Activated T-helper 1 cell treated with anti-CD3 and anti-CD28 coated beads, Interleukin-2, amount 50 U/mL, for 16 hours (primary cell): ENCODE measurements at places on chromosomes 5 and 9.

GRCh38 chr5:142396436-142397038, 71.7 kb upstream of the SPRY4 start:
- no peak for DNase-seq

DNA sequence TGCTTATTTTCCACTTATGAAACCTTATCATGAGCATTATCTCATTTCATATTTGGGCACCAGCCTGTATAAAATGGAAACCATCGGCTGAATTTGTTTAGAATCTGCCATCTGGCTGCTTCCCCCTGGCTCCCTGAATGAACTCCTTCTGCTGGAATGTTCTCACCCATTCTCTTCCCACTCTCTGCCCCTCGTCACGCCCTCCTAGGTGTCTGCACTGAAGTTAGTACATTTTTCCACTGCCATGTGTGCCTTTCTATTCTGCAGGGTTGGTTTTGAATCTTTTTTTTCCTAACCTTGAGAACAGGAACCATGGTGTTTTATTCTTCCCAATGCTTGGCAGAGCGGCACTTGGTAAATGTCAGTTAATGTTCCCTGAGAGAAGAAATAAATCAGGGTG, 359.7 kb downstream of the MLLT3 start:
- no peak for DNase-seq

DNA sequence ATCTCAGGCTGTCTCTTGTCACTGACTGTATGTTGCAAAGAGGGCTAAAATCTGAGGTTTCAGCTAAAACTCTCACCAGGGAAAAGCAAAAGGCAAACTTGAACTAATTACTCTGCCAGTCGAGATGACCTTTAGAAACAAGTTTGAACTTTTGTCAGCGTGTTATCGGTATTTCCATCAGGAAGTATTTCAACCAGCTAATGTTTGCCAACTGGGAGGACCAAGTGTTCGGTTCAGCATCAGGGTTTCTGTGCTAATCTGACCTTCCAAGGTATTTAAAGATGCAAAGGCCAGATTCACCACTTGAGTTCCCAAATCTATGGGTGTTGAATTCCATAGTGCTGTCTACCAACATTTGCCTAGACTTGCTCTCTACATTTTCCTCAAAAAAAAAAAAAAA, 230.5 kb downstream of the SLIT3 start:
- no peak for DNase-seq

DNA sequence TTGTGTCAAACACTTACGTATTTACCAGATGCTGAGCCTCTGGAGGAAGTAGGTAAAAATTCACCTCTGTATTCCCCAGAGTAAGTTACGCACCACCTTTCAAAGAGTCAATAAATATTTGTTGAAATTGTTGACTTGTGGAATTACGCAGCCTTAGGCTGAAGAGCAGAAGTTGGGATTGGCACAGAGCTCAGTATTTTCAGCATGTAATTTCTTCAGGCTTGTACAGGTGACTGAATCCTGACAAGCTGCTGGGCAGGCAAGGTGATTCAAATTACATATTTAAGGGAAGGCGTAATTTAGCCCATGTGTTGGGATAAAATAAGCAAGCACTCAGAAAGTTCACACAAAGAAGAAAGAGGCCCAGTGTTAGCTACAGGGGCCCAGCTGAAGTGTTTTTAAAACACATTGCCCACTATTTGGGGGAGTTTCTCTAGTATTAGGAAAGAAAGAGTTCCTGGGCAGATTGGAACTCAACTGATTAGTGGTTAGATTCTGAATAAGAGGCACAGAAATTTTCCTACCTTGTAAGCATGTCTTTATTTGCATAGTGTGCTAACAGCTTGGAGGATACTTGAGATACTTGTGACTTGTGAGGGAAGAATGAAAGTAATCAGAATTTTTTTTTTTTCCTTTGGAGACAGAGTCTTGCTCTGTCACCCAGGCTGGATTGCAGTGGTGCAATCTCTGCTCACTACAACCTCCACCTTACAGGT, 165.3 kb upstream of the FBXL7 start:
- DNase-seq, result no peak

DNA sequence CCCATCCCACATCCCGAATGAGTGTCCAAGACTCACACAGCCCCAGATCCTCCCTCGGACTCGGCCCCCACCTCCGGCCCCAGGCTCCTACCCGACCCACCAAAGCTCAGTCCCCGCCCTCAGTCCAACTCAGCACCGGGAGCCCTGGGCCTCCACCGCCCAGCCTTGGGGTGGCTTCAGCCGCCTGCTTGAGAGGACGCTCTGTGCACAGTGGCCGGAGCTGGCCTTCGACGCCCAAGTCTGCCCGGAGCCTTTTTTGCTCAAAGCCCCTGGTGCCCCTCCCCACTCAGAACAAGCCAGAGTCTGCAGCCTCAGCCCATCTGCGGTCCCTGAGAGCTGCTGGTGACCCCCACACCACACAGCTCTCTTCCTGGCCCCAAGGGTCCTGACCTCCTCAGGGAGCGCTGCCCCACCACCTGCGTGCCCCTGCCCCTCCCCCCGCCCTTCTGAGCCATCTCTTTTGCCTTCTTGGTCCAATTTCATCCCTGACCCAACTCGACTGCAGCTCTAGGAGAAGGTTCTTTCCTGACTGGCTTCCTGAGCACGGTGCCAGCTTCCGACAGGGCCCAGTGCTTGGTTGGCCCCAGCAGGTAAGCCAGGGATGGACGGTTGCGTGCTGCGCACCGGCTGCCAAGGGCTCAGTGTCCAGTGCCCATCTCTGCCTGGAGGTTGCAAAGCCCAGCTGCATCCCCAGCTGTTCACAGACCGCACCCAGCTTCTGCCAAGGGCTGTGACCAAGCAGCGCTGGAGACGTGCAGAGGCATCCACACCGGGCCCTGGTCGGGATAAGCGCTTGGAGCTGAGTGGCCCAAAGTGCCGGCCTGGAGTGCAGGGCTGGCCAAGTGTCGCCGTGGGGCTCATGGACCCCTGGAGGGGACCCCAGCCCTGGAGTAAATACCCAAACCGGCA, 27.7 kb upstream of the NSMF start:
- no peak for DNase-seq
